Stimulated activated CD8-positive, alpha-beta memory T cell treated with anti-CD3 and anti-CD28 coated beads, Interleukin-15, amount 100 ng/mL, for 24 hours (primary cell): ENCODE measurements at places on chromosomes 13 and 19.

DNA sequence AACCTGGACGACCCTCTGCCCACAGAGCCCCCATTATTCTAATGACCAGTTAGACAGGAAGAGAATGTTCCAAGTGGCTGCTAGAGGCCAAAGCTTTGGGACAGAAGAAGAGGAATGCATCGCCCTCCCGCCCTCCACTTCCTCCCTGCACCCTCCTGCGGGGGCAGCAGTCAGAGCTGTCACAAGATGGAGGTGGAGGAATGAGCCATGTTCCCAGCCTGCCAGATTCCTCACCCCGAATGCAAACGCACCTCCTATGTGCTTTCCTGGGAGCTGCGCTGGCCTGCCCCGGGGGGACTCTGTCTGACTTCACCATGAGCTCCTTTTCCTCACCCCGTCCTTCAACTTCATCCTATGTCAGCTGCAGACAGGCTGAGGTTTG, 1.7 kb downstream of the YJEFN3 start:
- DNase-seq = no peak

GRCh38 chr13:76828316-76828741, 57.9 kb downstream of the KCTD12 start:
- no peak for DNase-seq

GRCh38 chr13:112710855-112711527, 21.2 kb downstream of the ATP11A start:
- DNase-seq = no peak

DNA sequence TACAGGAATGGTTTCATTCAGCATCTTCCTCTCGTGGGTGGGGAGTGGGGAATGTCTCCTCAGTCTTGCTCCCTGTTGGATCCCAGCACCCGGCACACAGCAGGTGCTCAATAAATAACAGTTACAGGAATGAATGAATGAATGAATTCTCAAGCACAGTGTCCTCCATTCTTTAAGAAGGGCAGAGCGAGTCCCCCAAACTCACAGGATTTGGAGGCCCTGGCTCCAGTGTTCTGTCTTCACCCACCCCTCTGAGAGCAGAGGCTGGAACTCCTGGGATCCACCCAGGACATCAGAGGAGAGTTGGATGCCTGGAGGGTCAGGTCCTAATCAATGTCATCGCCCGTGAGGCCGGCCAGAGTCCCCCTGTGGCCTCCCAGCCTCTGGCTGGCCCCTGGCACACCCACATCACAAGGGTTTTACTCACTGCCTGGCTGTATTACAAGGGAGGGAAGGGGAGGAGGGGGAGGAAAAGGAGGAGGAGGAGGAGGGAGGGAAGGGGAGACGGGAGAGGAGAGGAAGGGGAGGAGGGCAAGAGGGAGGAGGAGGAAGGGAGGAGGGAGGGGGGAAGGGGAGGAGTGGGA, 8.7 kb upstream of the CREB3L3 start:
- DNase-seq = no peak

GRCh38 chr19:15935167-15935702, 906 bp upstream of the CYP4F11 start:
- DNase-seq = no peak

- DNase-seq = no peak
Measured at GRCh38 chr19:51766461-51766860, 5.5 kb downstream of the FPR2 start.

- no peak for DNase-seq
Measured at GRCh38 chr13:113231306-113232207, 22.1 kb downstream of the CUL4A start.

GRCh38 chr13:40666933-40667621, 636 bp upstream of the FOXO1 start:
- no peak for DNase-seq

DNA sequence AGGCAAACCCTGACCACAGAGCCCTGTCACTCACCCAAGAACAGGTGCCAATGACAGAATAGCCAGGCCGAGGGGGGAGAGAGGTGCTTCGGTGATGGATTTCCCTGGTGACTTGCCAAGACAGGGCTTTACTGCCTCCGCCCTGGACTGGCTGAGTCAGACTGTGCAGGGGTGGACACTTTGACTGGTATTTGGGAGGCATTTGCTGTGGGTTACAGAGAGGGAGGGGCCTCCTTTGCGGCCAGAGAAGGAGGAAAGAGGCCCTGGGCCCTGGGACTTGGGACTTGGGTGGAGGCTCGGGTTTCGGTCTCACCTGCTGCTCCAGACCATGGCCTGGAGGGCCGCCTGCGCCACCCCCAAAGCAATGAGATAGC, 4.6 kb upstream of the EPS8L1 start:
- no peak for DNase-seq

GRCh38 chr13:49620170-49620621, 8.1 kb upstream of the ARL11 start:
- DNase-seq = no peak

DNA sequence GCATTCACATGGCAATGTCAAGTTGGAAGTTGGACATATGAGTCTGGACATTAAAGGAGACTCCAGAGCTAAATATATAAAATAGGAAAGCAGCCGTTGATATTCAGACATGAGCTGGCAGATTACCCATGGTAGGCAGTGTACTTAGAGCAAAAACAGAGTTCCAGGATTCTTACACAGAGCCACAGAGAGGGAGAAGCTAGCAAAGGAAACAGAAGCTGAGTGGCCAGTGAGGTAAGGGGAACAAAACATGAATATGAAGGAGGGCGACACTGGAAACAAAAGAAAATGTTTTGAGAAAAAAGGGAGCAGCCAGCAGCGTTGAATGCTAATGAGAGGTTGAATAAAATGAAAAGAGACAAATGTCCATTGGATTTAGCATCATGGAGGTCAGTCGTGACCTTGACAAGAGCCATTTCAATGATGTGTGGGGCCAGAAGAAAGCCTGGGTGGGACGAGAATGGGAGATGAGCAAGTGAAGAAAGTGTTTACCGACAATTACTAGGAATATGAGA, 198.4 kb downstream of the POU4F1 start:
- no peak for DNase-seq

- DNase-seq = no peak
Measured at GRCh38 chr19:15469513-15470297, 5.4 kb upstream of the RASAL3 start.

DNA sequence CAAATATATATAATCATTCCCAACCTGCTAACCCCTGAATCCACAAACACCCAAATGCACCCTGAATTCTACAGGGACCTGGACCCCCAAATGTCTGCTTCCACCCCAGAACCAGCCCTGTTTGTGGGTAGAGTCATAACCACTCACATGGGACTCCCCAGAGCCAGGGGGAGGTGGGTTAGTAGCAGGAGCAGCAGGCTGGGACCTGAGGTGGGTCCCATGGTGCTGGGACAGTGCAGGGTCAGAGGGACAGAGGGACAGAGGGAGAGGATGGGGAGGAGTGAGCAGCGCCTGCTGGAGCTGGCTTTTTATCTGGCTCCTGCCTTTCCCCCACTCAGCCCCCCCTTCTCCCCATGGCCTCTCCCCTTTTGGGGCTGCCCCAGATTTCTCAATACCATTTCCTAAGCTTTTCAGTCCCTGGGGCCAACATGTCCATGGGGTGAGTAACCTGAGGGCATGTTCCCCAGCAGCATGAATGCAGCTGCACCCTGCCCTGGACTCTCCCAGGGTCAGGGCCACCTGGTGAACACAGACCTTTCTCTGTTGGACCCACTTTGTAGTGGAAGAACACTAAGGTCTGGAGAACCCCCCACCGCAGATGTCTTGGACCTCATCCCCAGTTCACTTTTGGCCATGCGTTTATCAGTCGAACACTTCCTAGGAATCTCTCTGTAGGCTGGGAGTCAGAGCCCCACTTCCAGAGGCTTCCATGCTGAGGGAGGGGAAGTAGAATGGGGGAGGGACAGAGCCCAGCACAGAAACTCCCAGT, at the start of gene C3:
TSS of gene C3 (minus strand) at position 282 of the 769 bp plus-strand sequence. CDS start at position 221, 61 bp downstream.
- DNase-seq = no peak

GRCh38 chr19:50181121-50181520, 18.0 kb upstream of the IZUMO2 start:
- DNase-seq = no peak

DNA sequence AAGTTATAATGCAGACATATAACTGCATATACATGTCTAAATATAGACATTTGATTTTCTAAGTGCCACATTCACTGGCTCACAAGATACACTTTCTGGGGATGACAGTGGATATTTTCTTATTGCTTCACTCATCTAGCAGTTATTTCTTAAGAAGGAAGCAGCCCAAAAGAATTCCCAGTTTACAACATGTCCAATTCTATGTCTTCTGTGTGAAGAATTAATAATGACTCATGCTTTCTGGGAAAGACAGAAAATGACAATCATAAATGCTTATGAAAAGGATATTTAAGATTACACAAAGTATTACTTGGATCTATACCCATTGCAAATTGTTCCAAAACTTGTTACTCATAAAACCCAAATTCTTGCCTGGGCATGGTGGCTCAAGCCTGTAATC, 543.4 kb downstream of the SUCLA2 start:
- no peak for DNase-seq

- DNase-seq = no peak
Measured at GRCh38 chr13:106500445-106500844, 35.0 kb downstream of the EFNB2 start.

DNA sequence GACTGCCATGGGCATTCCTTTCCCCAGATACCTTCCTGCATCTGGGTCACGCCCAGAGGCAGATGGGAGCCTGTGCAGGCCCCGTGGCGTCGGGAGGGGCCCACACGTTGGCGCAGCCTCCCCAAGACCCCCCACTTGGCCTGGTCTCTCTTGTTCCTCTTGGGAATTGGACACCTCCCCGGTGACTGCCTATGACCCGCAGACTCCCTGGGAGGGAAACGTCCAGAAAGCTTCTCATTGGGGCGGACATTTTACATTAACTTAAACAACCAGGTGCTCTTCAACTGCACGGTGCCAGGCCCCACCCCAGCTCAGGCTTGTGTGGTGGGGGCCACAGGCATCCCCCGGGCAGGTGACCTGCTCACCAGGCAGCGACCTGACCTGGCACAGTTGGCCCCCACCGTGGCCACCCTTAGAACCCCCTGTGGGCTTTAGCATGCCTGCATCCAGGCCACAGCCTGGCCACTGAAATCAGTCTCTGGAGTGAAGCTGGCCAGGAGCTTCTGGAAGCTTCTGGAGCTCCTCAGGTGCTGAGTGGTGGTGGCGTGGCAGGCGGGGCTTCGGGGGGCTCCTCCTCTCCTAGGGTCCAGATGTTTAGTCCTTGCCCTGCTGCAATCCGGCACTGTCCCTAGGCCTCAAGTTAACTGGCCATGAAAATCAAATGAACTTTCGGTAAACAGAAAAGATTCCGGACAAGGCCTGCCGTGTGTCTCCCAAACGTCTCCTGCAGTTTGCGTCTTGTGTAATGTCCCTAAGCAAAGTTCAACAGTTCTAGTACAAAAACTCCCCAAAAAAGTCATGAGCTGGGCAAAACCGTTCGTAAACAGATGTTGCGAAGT, 8.5 kb upstream of the PROZ start:
- no peak for DNase-seq

GRCh38 chr13:110185696-110186095, 121.3 kb downstream of the COL4A1 start:
- DNase-seq = no peak

- no peak for DNase-seq
Measured at GRCh38 chr13:97321616-97322321, 99.6 kb downstream of the MBNL2 start.

DNA sequence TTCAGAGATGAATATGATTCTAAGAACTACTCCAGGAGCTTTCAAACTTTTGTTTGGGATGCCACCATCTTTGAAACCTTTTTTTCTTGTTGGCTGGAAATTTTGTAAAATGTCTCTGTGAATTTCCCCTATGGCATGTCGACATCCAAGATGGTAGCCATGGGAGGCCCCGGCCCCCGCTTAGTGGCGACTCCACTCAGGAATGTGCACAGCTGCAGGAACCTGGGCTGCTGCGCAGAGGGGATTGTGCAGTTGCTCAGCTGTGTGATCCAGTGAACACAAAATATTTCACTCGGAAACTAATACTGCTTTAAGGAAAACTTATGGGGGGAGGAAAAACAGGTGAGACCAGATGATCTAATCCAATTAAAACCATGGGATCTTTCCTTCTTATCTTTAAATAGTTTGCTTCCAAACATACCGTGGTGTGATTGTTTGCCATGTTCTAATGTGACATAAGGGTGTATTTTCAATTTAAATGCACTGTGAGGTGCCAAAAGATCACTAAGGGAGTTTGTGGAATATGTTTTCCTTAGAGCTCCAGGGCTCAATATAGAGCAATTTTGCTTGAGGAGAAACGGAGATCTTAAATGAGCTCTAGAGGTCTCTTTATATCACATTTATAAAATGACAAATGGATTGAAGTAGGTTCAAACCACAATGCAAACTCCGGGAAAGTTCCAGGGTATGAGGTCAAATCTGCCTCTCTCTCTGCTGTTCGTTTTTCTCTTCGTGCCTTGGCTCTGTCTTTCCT, 497.7 kb downstream of the FGF9 start:
- DNase-seq = no peak

DNA sequence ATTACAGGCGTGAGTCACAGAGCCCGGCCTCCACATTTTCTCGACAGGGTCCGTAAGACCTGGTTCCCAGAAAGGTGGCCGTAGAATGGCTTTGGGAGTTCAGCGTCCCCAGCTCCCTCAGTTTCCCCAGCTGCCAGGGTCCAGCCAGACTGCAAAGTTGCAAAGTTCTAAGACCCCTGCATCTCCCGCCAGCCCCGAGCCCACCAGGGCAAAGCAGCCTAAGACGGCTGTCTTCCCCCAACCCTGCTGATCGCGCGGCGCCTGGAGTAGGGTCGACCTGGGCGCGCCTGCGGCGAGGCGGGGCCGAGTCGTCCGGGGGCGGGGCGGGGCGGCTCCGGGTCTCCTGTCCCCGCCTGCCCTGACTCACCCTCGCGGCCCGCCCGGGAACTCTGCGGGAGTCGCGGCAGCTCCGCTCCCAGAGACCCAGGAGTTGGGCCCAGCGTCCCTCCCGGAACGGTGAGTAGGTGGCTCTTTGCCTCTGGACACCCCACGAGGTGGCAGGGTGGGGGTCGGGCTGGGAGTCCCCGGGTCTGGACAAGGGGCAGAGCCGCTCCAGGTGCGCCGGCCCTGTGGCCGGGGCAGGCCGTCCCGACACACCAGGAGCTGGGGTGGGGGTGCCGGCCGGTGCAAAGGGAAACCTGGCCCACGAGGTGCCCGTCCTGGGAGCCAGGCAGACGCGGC, at the start of gene LRRC8E:
TSS of gene LRRC8E (plus strand) at position 366 of the 681 bp plus-strand sequence. CDS start 7,094 bp downstream, outside the sequence.
- no peak for DNase-seq

DNA sequence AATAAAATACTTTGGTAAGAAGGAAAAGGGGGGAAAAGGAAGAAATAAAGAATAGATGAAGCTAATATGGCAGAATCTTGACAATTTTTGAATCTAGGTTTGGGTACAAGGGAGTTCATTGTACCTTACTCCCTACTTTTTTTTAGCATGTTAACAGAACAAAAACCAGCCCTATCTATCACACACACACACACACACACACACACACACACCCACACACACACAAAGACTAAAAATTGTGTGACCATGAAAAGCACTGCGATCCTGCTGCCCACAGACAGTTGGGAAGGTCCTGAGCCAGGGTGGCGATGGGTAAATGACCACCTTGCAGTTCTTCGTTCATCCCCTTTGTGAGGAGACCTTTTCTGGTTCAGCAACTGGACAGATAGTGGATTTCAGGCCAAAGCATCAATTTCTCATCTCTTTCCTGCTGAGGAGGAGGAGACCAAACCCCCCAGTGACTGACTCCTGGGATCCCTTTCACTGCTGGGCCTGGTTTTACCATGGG, 91.8 kb downstream of the SIPA1L3 start:
- no peak for DNase-seq

GRCh38 chr13:28283600-28283999, 145.3 kb downstream of the PAN3 start:
- no peak for DNase-seq

- DNase-seq = no peak
Measured at GRCh38 chr19:16141043-16141442, 2.4 kb upstream of the HSH2D start.
